ENCODE measurements at places on chromosomes 12 and 14.

DNA sequence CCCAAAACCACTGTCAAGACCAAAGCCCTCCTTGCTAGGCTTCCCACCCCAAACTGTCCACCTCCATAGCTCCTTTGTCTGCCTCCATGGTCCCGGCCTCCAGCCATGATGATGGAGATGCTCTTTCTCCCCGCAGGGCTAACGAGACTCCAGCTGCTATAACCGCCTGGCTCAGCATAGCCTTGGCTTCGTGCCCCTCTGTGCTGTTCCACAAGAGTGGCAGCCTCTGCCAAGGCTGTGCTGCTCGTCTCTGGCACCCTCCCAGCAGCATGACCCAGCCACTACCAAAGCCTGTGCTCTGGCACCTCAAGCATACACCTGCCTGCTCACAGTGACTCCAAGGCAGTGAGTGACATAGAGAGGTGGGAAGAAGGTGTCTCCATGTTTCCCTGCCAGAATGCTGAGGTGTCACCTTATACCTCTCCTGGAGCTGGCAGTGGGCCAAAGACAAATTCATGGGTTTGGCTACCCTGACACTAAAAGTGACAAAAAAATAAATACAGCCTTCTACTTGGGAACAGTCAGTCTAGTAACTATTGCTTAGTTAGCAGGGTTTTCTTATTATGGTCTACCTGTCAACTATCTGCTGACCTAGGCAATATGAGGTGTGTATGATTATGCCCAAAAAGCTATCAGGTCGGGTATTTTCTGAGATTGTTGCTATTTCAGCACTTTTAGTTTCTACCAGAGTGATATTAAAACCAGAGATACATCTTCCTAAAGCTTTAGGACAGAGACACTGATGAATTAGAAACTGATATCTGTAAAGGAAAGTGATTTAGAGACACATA, 16.1 kb upstream of the KRT73 start:
- H3K4me1 ChIP-seq, result no peaks in the 10 kb centered on the region
- no peak for DNase-seq
- H3K27me3 ChIP-seq, result peaks cover 39% of the 10 kb centered on the region
- H3K27ac ChIP-seq, result no peak overlapping the region
- no peaks in the 10 kb centered on the region for H3K36me3 ChIP-seq
- H3K4me3 ChIP-seq, result no peak overlapping the region

GRCh38 chr14:103641161-103641560, 12.2 kb downstream of the KLC1 start:
- H3K4me3 ChIP-seq, result peak overlapping the region; percentile 49
- peak overlapping the region; percentile 87 for H3K27ac ChIP-seq
- H3K36me3 ChIP-seq, result peaks cover 23% of the 10 kb centered on the region

DNA sequence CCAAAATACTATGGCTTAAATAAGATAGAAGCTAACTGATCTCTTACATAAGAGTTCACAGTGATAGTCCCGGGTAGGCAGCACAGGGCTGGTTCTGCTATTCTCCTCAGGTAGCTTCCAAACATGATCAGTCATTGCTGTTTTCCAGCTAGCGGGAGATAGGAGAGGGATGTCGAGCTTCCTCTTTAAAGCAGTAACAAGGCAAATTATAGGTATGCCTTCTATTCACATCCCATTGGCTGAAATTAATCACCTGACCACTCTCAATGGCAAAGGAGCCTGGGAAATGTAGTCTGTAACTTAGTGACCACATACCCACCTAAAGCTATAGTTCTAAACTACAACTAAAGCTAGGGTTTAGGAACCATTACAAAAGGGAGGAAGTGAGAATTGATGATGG, 34.5 kb upstream of the VRK1 start:
- no peak overlapping the region for H3K27ac ChIP-seq
- H3K27me3 ChIP-seq, result peaks cover 16% of the 10 kb centered on the region

DNA sequence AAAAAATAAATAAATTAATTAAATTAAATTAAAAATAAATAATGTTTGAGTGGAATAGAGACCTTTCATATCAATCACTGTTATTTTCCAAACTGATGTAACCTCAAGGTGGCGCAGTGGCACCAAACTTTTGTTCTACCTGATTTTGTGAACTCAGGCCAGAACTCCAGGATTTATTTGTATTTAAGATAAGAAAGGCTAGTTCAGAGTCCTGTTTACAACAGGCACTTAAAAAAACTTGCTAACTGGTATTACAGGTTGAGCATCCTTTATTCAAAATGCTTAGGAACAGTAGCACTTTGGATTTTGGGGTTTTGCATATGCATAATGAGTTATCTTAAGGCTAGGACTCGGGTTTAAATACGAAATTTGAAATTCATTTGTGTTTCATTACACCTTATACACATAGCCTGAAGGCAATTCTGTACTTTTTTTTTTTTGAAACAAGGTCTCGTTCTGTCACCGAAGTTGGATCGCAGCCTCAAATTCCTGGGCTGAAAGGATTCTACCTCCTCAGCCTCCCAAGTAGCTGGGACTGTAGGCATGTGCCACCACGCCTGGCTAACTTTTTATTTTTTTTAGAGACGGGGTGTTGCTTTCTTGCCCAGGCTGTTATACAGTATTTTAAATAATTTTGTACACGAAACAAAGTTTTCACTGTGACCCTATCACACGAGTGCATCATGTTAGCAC, 32.4 kb downstream of the YY1 start:
- no peaks in the 10 kb centered on the region for H3K27me3 ChIP-seq
- no peak overlapping the region for H3K27ac ChIP-seq
- no peak overlapping the region for H3K4me3 ChIP-seq
- no peak for DNase-seq
- H3K4me1 ChIP-seq, result no peaks in the 10 kb centered on the region
- peaks cover 9% of the 10 kb centered on the region for H3K36me3 ChIP-seq

GRCh38 chr12:29253906-29254625, 105.0 kb downstream of the FAR2 start:
- no peak for DNase-seq
- H3K27ac ChIP-seq, result no peak overlapping the region
- no peaks in the 10 kb centered on the region for H3K36me3 ChIP-seq
- no peaks in the 10 kb centered on the region for H3K4me1 ChIP-seq
- H3K4me3 ChIP-seq, result no peak overlapping the region
- no peaks in the 10 kb centered on the region for H3K27me3 ChIP-seq

DNA sequence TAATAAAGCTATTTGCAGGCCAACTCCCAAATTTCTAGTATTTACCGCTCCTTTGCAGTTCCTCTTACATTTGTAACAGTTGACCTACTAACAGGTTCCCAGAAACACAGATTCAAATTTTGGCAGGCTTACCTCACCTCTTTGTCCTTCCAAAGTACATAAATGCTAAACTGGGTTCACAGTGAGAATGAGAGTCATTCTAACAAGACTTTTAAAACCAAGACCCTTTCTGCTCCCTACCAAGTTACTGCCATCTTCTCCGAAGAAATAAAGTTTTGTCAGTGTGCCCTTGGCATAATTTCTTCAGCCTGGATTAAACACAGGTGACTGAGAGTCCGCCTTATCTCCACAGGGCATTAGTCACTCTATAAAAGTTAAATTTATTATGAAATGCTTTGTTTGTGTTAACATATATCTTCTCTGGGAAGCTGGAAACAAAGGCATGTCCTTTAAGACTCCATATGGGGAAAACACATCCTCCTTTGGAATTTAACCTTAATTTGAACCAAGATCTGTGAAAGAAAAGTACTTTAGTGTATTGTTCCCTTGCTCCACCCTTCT, 28.2 kb downstream of the FOXA1 start:
- no peaks in the 10 kb centered on the region for H3K36me3 ChIP-seq
- no peak overlapping the region for H3K4me3 ChIP-seq
- peaks cover 15% of the 10 kb centered on the region for H3K4me1 ChIP-seq
- no peak for DNase-seq
- H3K27ac ChIP-seq, result no peak overlapping the region

- H3K36me3 ChIP-seq, result no peaks in the 10 kb centered on the region
- H3K27me3 ChIP-seq, result no peaks in the 10 kb centered on the region
- H3K27ac ChIP-seq, result no peak overlapping the region
- no peak overlapping the region for H3K4me3 ChIP-seq
- peaks cover 71% of the 10 kb centered on the region for H3K4me1 ChIP-seq
- DNase-seq, result no peak
These were observed 120.2 kb upstream of the HIF1A start for GRCh38 chr14:61575126-61575525.

DNA sequence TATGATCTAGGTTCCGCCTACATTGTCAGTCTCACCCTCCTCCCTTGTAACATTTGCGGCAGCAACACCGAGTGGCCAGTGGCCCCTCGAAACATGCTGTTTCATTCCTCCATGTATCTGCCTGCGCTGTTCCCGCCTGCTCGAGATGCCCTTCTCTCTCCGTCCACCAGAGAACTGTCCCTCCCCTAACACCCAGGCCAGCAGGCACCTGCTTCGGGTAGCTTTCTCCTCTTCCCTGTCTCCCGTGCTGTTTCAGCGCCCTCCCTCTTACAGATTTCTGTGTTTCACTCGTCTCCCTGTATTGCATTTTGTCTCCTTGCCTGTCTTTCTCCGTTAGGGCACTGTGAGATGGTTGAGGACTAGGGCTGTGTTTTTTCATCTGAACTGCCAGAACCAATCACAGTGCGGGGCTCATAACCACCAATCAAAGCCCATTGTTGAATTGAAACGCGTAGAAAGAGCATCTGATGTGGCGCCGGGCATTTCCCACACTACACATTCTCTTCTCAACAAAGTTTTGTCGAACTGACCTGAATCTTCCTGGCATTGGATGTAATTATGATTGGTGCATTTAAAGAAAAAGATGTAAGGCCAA, 40.9 kb upstream of the ELK3 start:
- no peaks in the 10 kb centered on the region for H3K36me3 ChIP-seq
- peaks cover 14% of the 10 kb centered on the region for H3K27me3 ChIP-seq
- no peak for DNase-seq

DNA sequence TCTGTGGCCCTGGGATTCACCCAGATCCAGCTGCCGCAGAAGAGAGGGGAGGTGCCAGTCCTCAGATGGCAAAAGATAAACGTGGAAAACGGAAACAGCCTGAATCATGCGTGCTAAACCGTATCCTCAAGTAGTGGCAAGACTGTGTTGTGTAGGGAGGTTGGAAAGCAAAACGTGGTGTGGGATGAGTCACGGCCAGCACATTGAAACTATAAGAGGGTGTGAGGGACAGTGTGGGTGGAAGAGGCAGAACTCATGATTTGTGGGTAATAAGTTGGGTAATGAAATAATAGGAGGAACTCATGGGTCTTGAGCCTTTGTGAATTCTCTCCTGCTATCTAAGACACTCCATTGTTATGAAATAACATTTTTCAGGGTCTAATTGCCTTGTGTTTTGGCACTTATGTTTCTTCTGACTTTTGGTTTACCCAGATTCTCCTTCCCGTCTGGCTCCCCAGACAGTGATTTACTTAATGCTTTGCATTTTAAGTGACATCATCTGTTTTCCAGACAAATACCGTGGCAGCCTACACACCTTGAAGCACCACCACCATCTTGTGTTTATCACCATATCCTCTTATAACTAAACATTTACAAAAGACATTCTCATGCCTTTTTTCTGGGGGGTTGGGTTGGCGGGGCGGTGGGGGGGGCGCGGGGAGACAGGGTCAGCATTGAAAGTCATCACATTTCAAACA, 62.3 kb upstream of the PTCSC3 start:
- H3K27ac ChIP-seq, result no peak overlapping the region
- H3K4me1 ChIP-seq, result peaks cover 8% of the 10 kb centered on the region
- no peaks in the 10 kb centered on the region for H3K36me3 ChIP-seq
- peak; percentile 39 for DNase-seq
- peak overlapping the region; percentile 2 for H3K4me3 ChIP-seq

- H3K36me3 ChIP-seq, result no peaks in the 10 kb centered on the region
- peak; percentile 90 for DNase-seq
- H3K27ac ChIP-seq, result peak overlapping the region; percentile 94
- peaks cover 84% of the 10 kb centered on the region for H3K4me1 ChIP-seq
- H3K27me3 ChIP-seq, result no peaks in the 10 kb centered on the region
These were observed 156.3 kb downstream of the TMX1 start for GRCh38 chr14:51396222-51396815.

DNA sequence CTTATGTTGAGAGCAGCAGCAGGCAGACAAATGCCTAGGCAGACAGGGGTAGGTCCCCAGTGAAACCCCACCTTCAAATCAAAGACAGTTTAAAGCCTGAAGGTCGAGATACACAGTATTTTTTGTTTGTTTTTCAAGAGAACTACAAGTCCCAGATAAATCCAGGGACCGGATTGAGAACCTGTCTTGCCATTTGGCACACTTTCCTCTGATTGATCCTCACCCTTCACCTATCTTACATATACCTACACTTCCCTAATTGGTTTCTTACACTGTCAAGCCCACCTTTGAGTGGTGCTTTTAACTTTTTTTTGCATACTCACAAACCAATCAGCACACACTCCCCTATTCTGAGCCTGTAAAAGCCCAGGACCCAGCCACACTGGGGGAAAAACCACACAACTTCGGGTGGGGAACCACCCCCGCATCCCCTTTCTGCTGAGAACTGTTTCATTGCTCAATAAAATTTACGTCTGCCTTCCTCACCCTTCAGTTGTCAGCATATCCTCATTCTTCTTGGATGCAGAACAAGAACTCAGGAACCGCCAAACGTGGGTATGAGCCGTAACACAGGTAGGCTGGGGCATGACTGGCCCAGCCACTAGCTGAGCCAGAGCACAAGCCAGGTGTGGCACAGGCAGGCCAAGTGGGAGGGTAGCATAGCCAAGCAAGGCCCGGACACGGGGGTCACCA, 11.1 kb downstream of the DICER1 start:
- no peak for DNase-seq
- H3K27ac ChIP-seq, result no peak overlapping the region
- H3K4me1 ChIP-seq, result peaks cover 40% of the 10 kb centered on the region
- H3K36me3 ChIP-seq, result peaks cover 25% of the 10 kb centered on the region

GRCh38 chr14:93744876-93745275, 43.4 kb downstream of the PRIMA1 start:
- no peak overlapping the region for H3K4me3 ChIP-seq
- H3K4me1 ChIP-seq, result no peaks in the 10 kb centered on the region
- DNase-seq, result no peak
- peaks cover 10% of the 10 kb centered on the region for H3K36me3 ChIP-seq
- H3K27me3 ChIP-seq, result peaks cover 4% of the 10 kb centered on the region

GRCh38 chr12:57428965-57429364, 1.9 kb downstream of the R3HDM2 start:
- peaks cover 22% of the 10 kb centered on the region for H3K4me1 ChIP-seq
- no peaks in the 10 kb centered on the region for H3K27me3 ChIP-seq
- H3K36me3 ChIP-seq, result peaks cover 5% of the 10 kb centered on the region
- peak overlapping the region; percentile 97 for H3K27ac ChIP-seq
- no peak for DNase-seq

GRCh38 chr14:65352964-65353530, 59.5 kb upstream of the FUT8 start:
- no peaks in the 10 kb centered on the region for H3K27me3 ChIP-seq
- DNase-seq, result no peak
- peaks cover 56% of the 10 kb centered on the region for H3K4me1 ChIP-seq
- H3K36me3 ChIP-seq, result no peaks in the 10 kb centered on the region

- peak overlapping the region; percentile 76 for H3K4me3 ChIP-seq
These were observed 145.6 kb upstream of the NCOR2 start for GRCh38 chr12:124713041-124713435.

- no peak overlapping the region for H3K4me3 ChIP-seq
- no peak overlapping the region for H3K27ac ChIP-seq
- H3K4me1 ChIP-seq, result no peaks in the 10 kb centered on the region
These were observed 27.8 kb downstream of the HIP1R start for GRCh38 chr12:122862872-122863701.
